ENCODE measurements at places on chromosomes 3 and 15. TPM values are rescaled to one million over a fixed set of nuclear protein-coding genes. Genes with fewer than 3 reads are reported as not detected.

- no peaks in the 10 kb centered on the region for H3K4me1 ChIP-seq
- no peak overlapping the region for H3K4me3 ChIP-seq
- no peak for DNase-seq
- no peaks in the 10 kb centered on the region for H3K36me3 ChIP-seq
- no peak overlapping the region for H3K27ac ChIP-seq
These were observed 209.6 kb upstream of the PFN2 start for GRCh38 chr3:150180334-150180733.

- no peaks in the 10 kb centered on the region for H3K27me3 ChIP-seq
- H3K4me1 ChIP-seq, result no peaks in the 10 kb centered on the region
- H3K27ac ChIP-seq, result no peak overlapping the region
- H3K36me3 ChIP-seq, result no peaks in the 10 kb centered on the region
- H3K4me3 ChIP-seq, result no peak overlapping the region
- no peak for DNase-seq
These were observed 118.7 kb downstream of the RPL22L1 start for GRCh38 chr3:170751083-170751898.

GRCh38 chr3:157841029-157841428, 265.2 kb downstream of the SHOX2 start:
- DNase-seq, result no peak
- H3K36me3 ChIP-seq, result no peaks in the 10 kb centered on the region
- no peak overlapping the region for H3K27ac ChIP-seq
- no peak overlapping the region for H3K4me3 ChIP-seq
- no peaks in the 10 kb centered on the region for H3K27me3 ChIP-seq

DNA sequence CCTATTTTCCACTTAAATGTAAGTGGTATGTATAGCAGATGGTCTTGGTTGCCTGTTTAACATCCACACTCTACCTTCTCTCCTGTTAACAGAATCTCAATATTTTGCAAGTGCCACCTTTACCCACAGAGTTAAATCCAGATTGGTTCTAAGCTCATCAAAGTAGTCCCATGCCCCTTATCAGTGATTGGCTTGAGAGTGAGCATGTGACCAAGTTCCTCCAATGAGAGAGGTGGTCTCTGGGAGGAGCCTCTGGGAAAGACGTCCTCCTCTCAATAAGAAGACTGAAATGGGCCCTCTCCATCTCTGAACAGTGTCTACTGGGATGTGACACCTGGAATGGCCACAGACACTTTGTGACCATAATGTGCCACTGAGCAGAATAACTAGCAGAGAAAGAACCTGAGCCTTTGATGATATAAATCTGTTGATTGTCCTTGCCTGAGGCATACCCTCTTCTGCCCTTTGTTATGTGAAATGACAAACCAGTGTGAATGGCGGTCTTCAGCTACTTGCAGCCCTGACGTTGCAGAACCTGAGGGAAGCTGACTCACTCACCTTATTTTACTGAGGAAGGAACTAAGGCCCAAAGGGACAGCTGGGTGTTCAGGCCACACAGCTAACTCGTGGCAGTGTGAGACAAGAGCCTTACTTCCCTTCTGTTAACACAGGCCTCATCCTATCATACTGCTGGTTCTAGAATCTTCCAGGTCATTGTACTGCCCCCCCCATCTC, 42.4 kb upstream of the LARS2 start:
- no peak for DNase-seq
- H3K4me1 ChIP-seq, result no peaks in the 10 kb centered on the region
- H3K4me3 ChIP-seq, result no peak overlapping the region

DNA sequence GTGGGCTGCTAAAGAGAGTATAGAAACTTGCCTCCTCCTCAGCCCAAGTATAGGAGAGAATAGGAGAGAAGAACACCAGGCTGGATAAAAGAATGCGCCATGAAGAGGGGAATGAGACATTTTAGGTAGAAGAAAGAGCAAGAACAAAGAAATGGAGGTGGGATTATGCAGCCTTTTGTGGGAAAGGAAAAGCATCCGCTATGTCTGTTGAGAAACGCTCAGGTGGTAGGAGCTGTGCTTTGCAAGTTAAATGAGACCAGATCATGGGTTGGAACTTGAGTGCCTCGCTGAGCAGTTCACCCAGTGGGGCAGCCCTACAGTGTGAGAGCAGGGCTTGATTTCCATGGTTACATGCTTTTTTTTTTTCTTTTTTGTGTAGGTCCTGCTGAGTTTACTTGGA, 11.5 kb upstream of the RTP1 start:
- H3K27ac ChIP-seq, result no peak overlapping the region
- no peak overlapping the region for H3K4me3 ChIP-seq
- H3K27me3 ChIP-seq, result no peaks in the 10 kb centered on the region
- no peaks in the 10 kb centered on the region for H3K4me1 ChIP-seq

DNA sequence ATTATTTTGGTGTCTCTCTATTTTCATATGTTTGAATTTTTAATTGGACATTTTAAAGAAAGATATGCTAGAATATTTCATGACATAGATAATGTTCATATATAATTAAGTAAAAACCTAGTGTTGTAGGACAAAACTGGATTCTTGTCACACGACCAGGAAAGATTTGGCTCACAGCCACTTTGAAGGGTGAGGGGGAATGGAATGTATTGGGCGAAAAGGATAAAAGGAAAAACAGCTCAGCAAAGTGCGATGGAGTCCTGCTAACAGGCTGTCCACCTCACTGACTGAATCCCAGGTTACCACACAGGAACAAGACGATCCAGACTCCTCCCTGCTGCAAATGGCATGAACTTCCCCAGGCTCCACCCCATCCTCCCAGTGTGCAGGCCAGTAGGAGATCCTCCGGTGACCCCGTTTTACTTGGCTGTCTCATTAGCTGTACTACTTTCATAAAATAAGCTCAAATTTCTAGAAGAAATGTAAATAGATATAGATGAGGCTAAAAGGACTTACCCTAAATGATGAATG, 186.2 kb downstream of the CD47 start:
- no peak for DNase-seq
- no peaks in the 10 kb centered on the region for H3K36me3 ChIP-seq
- no peak overlapping the region for H3K4me3 ChIP-seq
- H3K4me1 ChIP-seq, result no peaks in the 10 kb centered on the region
- no peaks in the 10 kb centered on the region for H3K27me3 ChIP-seq

GRCh38 chr15:78618490-78618934, 2.3 kb downstream of the CHRNA3 start:
- H3K27ac ChIP-seq, result no peak overlapping the region
- H3K27me3 ChIP-seq, result peaks cover 16% of the 10 kb centered on the region
- H3K4me3 ChIP-seq, result no peak overlapping the region
- no peaks in the 10 kb centered on the region for H3K36me3 ChIP-seq

- peaks cover 3% of the 10 kb centered on the region for H3K27me3 ChIP-seq
- no peak for DNase-seq
- H3K4me1 ChIP-seq, result no peaks in the 10 kb centered on the region
- H3K27ac ChIP-seq, result no peak overlapping the region
- H3K36me3 ChIP-seq, result no peaks in the 10 kb centered on the region
These were observed 34.8 kb downstream of the LMCD1 start for GRCh38 chr3:8536096-8537056.

- H3K27ac ChIP-seq, result no peak overlapping the region
- no peaks in the 10 kb centered on the region for H3K36me3 ChIP-seq
These were observed 42.7 kb downstream of the PLCL2 start for GRCh38 chr3:16927485-16927884.

GRCh38 chr3:31522152-31522551, 10.6 kb upstream of the STT3B start:
- no peak for DNase-seq
- no peak overlapping the region for H3K27ac ChIP-seq
- H3K36me3 ChIP-seq, result no peaks in the 10 kb centered on the region
- no peak overlapping the region for H3K4me3 ChIP-seq
- H3K27me3 ChIP-seq, result no peaks in the 10 kb centered on the region
- peaks cover 10% of the 10 kb centered on the region for H3K4me1 ChIP-seq

GRCh38 chr3:150680562-150680961, 23.2 kb downstream of the ERICH6 start:
- no peaks in the 10 kb centered on the region for H3K27me3 ChIP-seq
- H3K27ac ChIP-seq, result no peak overlapping the region
- no peaks in the 10 kb centered on the region for H3K36me3 ChIP-seq
- no peaks in the 10 kb centered on the region for H3K4me1 ChIP-seq

GRCh38 chr15:56602253-56602652, 131.1 kb downstream of the ZNF280D start:
- no peaks in the 10 kb centered on the region for H3K36me3 ChIP-seq
- no peak overlapping the region for H3K4me3 ChIP-seq
- no peaks in the 10 kb centered on the region for H3K4me1 ChIP-seq

DNA sequence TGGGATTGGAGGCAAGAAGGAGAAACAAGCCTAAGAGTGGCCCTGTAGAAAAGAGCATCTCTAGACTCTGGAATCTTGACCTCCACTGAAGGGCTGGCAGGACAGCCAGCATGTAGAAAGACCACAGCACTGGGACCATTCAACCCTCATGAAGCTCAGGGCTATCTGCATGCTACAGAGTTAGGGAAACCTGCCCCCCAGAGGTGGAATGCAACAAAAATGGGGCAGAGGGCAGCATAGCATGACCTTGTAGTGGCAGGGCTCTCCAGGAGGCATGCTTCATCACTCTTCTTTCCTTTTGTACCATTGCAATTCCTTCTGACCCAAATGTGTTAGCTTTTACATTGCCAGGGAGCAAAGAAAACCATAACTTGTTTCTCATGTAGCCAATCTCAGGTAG, 445.4 kb downstream of the EPHB1 start:
- no peaks in the 10 kb centered on the region for H3K4me1 ChIP-seq
- DNase-seq, result no peak
- no peaks in the 10 kb centered on the region for H3K36me3 ChIP-seq
- no peaks in the 10 kb centered on the region for H3K27me3 ChIP-seq

GRCh38 chr3:50316657-50317242, 5.8 kb downstream of the HYAL2 start:
- H3K4me1 ChIP-seq, result peaks cover 31% of the 10 kb centered on the region
- H3K4me3 ChIP-seq, result no peak overlapping the region
- H3K27me3 ChIP-seq, result no peaks in the 10 kb centered on the region
- DNase-seq, result no peak
- H3K27ac ChIP-seq, result peak overlapping the region; percentile 43

AGBL1 gene
- polyA plus RNA-seq, result not detected

PGBD4 gene
- polyA plus RNA-seq, result 1.4 TPM

CYP8B1 gene
- not detected for polyA plus RNA-seq

ZNF502 gene
- polyA plus RNA-seq, result 4.1 TPM

DLL4 gene
- polyA plus RNA-seq, result not detected

Data from CD8-positive, alpha-beta memory T cell (primary cell).